ENCODE measurements at places on chromosomes 7 and 10.
A peak's percentile ranks its signal among the peaks of the same experiment; 100 is the strongest.

GRCh38 chr7:30027065-30027456 is 559 bp upstream of the FKBP14 start:
- DNase-seq, result peak; percentile 52

GRCh38 chr10:122981066-122981464 is 864 bp downstream of the PSTK start:
- no peak for DNase-seq

DNA sequence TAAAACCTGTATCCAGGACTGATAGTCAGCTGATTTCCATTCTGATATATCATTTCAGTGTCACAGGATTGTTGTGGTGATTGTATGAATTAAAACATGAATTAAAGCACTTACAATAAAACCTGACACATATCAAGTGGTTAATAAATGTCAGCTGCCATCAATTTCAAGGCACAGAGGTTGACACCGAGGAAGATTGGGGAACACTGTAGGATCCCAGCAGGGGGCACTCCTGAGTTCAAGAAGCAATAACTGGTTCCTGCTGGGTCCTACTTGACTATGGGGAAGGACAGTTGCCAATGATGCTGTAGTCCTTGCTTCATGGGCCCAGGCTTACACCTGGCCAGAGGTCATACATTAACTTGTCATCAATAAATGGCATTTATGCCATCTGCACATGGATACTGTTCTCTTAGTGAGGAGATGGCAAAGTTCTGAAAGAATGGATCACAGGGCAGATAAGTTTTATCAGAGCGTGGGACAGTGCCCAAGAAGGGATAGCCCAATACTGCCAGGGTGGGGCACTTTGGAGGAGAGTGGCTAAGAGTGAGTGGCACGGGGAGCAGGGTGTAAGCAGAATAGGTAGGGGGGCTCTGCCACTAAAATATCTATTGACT is 24.1 kb downstream of the FZD1 start:
- DNase-seq, result no peak

GRCh38 chr7:30911561-30911969 is at the start of gene AQP1:
Gene AQP1 (plus strand): TSS chr7:30911853. CDS start chr7:30911910, 57 bp downstream.
- DNase-seq, result no peak

DNA sequence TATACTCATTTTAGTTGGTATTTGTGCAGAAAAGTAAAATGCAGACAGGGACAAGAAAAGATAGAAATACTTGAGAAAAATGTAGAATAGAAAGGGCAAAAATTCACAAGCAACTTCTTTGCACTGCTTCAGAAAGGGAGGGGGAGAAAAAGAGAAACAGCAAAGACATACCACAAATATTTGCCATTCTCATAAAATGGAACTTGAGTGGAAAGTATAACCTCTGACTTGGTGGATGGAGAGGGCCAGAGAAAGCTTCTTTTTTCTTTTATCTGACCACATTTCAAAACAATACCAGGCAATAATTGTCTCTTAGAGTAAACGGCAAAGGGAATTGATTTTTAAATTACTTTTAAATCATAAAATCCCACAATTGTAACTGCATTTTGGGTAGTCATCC is 35.8 kb upstream of the TRUB1 start:
- no peak for DNase-seq

DNA sequence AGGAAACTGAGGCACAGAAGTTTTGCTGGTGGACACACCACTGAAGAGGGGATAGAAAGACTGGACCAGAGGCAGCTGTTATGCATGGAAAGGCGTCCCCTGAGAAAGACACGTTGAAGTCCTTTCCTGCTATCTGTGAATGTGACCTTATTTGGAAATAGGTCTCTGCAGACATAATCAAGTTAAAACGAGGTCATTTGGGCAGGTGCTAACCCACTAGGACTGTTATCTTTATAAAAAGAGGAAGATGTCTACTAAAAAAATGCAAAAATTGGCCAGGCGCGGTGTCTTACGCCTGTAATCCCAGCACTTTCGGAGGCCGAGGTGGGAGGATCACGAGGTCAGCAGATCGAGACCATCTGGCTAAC is 31.6 kb downstream of the ELMO1 start:
- DNase-seq, result no peak

- DNase-seq, result no peak
These were observed 4.7 kb downstream of the CYP3A7 start for GRCh38 chr7:99730238-99730810.

DNA sequence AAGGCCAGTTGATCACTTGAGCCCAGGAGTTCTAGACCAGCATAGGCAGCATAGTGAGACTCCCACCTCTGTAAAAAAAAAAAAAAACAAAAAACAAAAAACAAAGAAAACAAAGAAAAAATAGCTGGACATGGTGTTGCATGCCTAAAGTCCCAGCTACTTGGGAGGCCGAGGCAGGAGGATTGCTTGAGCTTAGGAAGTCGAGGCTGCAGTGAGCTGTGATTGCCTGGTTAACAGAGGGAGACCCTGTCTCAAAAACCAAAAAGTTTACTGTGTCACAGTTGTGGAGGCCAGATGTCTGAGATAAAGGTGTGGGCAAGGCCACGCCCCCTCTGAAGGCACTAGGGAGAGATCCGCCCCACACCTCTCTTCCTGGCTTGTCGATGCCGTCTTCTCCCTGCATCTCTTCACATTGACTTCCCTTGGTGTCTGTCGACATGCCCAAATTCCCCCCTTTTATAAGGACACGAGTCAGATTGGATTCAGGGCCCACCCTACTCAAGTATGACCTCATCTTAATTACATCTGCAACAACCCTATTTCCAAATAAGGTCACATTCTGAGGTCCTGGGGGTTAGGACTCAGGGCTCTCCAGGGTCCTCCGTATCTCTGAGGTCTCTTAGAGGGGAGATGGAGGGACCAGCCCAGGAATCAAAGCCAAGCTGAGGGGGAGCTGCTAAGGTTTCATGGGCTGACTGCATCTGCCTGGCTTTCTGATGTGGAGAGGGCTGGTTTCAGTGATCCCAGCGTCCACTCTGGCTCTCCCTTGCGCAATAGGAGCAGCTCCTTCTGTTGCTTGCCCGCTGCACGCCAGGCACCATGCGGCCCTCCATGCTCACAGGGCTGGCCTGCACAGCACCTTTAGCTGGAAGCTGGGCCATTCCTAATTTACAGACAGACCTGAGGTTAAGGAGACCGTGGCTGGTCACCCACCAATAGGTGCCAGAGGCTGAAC is 23.1 kb downstream of the AGAP3 start:
- no peak for DNase-seq

DNA sequence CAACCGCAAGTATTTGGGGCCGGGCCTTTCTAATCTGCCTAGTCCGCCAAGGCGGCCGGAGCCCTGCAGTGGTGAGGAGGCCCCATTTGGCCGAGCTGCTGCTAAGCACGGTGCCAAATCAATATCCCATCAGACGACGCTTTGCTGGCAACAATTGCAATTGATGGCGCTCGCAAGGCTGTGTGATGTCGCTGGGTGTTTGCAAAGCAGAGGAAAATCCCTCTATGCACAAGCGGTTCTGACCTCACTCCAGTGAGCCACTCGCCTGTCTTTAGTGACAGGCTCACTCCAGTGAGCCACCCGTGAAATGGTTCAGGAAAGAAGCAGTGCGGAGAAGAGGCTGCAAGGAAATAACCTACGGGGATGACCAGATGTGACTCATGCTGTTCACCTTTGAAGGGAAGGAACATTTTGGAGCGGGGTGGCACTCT is 18.3 kb upstream of the PDE1C start:
- DNase-seq, result no peak

- no peak for DNase-seq
These were observed 76.5 kb downstream of the IMMP2L start for GRCh38 chr7:111485701-111486380.

Data from T-helper 1 cell (primary cell).